ENCODE measurements at places on chromosomes 7 and 10. TPM values are rescaled to one million over a fixed set of nuclear protein-coding genes. Genes with fewer than 3 reads are reported as not detected.

EVX1 gene
- total RNA-seq: not detected

XRCC2 gene
- total RNA-seq: 21.8 TPM

NME8 gene
- total RNA-seq: not detected

DPP6 gene
- total RNA-seq: not detected

HOXA2 gene
- total RNA-seq: not detected

ATG9B gene
- total RNA-seq: 5.0 TPM
